NCI-H1436 (cell line): ENCODE measurements at places on chromosomes 6 and 20.

DNA sequence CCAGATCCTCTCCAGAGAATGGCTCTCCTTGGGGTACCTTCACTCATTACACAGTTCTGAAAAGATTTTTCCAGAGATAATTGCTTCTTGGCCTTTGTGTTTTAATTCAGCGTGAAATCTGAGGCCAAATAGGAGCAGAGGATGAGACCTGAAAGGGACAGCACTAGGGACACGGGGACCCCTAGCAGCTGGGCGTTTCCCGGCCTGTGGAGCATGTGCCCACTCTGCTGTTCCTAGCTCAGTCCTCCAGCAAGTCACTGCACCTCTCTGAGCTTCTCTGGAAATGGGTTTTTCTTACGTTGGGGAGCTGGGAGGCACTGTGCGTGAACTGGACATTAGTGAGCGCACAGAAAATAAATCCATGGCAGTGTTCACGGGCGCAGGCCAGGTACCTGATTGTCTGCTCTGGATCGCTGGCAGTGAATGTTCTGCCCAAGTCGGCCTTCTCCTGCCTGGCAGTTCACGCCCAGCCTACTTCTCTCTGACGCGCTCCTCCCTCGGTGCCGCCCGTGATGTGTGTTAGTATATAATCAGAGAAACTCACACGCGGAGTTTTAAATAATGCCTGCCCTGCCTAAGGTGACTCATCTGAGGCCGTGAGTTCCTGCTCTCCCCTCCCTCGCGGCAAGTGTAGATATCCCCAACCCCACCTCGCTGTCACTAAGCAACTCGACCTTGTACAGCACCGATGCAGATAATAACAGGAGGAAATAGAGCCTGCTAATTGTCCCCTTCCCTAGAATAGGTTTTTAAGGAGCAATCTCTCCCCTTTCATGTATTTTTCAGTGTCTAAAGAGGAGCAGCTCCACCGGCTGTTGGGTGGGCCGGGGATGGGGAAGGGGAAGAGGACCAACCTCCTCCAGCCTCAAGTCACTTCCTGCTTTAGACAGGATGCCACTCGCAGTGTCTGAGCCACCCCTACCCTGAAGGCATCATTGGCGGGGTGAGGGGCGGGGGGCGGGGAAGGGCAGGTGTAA lies 2.7 kb upstream of the TUBB2A start:
- DNase-seq, result peak; percentile 73

GRCh38 chr6:153003366-153003690 lies 819 bp upstream of the MTRF1L start:
- DNase-seq, result peak; percentile 10

- DNase-seq, result no peak
Observed at GRCh38 chr20:34260208-34260942, 19.2 kb downstream of the ASIP start.

- DNase-seq, result no peak
Observed at GRCh38 chr6:55726144-55726543, 147.2 kb upstream of the HMGCLL1 start.

DNA sequence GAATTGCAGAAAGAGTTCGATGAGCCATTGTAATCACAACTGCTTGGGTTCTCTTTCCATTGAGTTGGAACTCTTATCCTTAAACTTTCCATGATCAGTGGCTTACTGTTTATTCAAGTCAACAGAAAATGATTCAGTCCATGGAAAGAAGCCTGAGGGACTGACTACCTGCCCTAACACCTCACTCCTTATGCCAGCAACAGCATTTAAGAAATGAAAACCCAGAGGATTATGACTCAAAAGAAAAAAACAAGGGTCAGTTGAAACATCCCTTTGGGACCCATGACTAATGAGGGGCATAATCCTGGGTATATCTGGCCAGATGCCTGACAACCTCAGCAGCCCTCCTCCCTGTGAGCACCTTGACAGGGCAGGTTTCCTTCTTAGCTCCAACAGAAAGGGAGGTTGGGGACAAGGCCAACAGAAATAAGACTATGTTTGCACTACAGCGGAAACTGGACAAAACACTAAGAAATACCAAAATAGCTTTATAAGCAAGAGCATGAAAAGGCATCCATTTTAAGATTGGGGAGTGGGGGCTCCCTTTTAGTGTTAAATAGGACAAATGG lies 106.7 kb downstream of the MAP3K5 start:
- DNase-seq, result no peak

DNA sequence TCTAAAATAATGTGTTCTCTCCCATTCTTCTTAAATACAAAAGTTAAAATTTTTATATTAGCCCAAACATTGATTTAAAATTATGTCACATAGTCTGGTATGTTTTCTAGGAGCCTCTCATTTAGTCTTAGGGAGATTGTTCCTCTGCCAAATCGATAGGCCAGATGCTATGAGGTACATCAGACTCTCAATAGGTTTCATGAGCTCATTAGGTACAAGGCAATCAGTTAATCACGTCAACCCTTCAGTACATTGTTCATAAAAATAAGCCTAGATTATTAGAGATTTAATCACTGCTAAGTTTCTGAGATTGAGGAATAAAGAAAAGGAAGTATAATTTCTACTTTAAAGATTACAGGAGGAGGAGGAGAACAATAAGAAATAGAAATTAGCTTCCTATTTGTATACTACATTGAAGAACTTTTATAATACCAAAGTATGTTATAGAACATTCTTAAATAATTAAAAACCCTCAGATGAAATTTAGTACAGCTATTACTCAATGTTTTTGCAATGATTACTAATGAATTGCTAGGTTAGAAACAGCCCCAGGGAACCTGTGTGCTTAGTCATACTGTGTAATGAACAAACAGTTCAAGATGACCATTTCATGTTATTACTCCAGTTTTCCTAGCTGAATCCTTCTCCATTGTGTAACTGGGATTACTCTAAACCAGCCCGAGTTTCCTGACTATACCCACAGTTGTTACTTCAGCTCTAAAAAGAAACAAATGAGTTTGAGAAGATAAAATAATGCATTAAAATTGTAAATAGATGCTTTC lies 117.0 kb downstream of the BMP5 start:
- DNase-seq, result no peak

- DNase-seq, result no peak
Observed at GRCh38 chr6:79777713-79778579, 146.8 kb downstream of the SH3BGRL2 start.

DNA sequence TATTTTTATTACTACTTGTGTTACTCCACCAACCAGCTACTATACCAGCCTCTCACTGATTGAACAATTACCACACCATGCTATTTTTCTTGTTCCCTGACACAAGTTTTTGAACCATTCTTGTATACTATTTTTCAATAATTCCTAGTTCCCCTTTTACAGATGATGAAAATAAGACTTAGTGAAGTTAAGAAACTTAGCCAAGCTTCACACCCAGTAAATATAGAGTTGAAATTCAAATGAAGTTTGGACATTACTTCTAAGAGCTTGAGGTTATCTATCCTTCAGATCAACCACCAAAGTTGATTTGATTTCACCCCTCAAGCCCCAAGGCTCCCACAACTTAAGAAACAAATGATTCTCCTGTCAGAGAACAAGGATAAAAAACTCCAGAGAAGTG lies 13.1 kb upstream of the BCAS1 start:
- no peak for DNase-seq

GRCh38 chr6:110875548-110876169 lies 1.1 kb downstream of the AMD1 start:
- DNase-seq, result peak; percentile 27

GRCh38 chr20:17542993-17543412 lies 11.8 kb upstream of the BFSP1 start:
- DNase-seq, result no peak
